Astrocyte of the cerebellum (primary cell): ENCODE measurements at places on chromosomes 2 and 18.
A peak's percentile ranks its signal among the peaks of the same experiment; 100 is the strongest.

GRCh38 chr2:236075802-236076201 is 92.4 kb downstream of the GBX2 start:
- DNase-seq, result no peak

- no peak for DNase-seq
Measured at GRCh38 chr18:28952339-28952738, 775.4 kb upstream of the CDH2 start.

DNA sequence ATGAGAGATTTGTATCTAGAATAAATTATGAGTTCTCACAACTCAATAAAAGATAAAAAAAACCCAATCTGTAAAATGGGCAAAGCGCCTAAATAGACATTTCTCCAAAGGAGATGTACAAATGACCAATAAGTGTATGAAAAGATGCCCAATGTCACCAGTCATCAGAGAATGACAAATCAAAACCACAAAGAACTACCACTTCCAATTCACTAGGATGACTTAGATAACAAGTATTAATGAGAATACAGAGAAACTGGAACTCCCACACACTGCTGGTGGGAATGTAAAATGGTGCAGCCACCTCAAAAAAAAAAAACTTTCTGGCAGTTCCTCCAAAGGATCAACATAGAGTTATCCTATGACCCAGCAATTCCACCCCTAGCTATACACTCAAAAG is 17.4 kb upstream of the COL6A3 start:
- DNase-seq, result no peak

GRCh38 chr2:232448304-232448690 is 7.7 kb upstream of the ALPI start:
- DNase-seq, result no peak

DNA sequence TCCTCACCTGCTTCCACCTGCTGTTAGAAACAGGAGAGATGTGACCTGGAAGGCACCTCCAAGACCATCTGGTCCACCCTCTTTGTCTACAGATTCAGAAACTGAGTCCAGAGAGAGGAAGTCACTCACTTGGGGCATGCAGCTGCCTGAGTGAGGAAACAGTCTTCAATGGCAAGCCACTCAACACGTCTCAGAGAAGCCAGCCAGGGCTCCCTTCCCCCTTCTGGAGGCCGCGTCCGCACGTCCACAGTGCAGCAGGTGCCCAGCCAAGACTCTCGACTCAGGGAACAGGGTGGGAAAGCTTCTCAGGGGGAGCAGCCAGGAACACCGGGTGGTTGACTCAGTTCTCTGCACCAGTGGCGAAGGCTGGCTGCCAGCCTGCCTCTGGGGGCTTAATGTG is 201.7 kb downstream of the BCL11A start:
- DNase-seq, result no peak

DNA sequence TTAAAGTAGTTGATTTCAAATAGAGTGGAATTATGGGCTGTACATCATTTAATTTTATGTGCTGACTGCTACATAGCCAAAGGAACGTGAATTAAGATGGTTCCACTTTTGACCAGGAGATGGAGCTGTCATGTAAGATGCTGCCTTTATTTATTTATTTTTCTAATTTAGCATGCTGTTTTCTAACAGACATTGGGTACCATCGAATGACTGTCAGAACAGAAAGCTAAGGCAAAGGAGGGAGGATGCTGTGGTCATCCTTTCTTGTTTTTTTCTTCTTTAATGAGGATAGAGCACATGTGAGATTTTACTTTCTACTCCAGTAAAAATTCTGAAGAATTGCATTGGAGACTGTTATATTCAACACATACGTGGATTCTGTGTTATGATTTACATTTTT is at the start of gene SCN2A:
Gene SCN2A, plus strand, starts transcription at position 185 of the 400 bp plus-strand sequence. CDS start 56,410 bp downstream, outside the sequence.
- DNase-seq, result peak; percentile 60

GRCh38 chr2:16777123-16777870 is 111.7 kb upstream of the CYRIA start:
- DNase-seq, result peak; percentile 11

DNA sequence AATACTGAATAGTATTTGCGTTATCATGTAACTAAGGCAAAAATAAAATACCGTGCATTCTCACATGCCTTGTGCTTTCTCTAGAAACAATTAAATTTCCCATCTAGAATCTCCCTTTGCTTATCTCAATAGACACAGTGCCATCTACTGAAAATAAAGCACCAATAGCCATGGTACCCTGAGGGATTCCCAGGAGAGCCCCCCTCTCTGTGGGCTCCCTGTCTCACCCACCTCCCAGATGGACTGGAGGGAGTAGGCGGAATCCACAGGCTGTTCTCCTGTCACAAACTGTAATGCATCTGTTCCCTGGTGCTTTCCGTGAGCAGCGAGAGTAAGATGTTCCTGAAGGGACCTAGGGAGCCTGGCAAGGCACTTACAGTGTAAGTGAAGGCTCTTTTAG is 112.4 kb upstream of the UPP2 start:
- DNase-seq, result no peak

DNA sequence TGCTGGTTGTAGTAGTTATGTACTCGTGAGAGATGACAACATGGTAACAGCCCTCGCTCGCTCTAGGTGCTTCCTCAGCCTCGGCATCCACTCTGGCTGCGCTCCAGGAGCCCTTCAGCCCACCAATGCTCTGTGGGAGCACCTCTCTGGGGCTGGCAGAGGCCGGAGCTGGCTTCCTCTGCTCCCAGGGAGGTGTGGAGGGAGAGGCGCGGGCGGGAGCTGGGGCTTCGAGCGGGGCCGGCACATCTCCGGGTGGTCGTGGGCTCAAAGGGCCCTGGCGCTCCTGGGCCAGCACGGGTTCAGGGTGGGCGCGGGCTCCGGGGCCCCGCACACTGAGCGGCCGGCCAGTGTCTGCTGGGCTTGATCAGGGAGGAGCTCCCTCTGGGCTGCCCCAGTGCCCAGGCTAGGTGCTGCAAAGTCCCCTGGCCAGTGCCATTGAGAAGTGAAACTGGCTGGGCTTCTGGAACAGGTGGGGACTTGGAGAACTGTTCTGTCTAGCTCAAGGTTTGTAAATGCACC is 1012.1 kb downstream of the CNTNAP5 start:
- no peak for DNase-seq
